ENCODE measurements at places on chromosomes 16 and 17.

DNA sequence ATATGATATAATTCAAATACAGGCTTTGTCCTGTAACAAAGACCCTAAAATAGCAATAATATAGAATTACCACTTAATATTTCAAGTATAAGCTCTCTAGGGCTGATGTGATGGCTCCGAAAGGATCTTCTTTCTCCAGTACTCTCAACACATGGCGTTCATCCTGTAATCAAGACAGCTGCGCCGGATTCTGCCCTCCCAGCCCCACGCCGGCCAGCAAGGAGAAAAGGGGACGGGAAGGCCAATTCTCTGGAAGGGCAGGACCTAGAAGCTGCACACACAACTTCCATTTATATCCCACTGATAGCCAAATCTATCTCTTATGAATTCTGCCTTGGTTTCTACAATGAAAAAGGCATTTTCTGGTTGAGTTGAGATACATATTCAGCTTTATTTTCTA lies 32.0 kb downstream of the CCDC182 start:
- DNase-seq = no peak

DNA sequence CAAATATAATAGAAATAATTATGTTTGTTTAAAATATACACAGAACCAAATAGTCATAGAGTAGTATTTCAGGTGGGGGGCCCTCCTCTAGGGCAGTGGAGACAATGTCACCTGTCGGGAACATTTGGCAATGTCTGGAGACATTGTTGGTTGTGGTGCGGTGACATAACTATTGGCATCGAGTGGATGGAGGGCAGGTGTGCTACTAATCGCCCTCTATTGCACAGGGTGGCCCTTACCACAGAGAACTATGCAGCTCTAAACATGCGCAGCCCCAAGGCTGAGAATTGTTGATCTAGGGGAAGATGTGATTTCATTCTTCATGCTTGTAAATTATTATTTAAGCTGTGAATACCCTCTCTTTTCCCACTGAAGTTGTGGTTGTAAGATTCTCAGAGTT lies 594.0 kb downstream of the WWOX start:
- DNase-seq = no peak

- DNase-seq = no peak
Observed at GRCh38 chr17:31015639-31016038, 44.8 kb downstream of the RNF135 start.

DNA sequence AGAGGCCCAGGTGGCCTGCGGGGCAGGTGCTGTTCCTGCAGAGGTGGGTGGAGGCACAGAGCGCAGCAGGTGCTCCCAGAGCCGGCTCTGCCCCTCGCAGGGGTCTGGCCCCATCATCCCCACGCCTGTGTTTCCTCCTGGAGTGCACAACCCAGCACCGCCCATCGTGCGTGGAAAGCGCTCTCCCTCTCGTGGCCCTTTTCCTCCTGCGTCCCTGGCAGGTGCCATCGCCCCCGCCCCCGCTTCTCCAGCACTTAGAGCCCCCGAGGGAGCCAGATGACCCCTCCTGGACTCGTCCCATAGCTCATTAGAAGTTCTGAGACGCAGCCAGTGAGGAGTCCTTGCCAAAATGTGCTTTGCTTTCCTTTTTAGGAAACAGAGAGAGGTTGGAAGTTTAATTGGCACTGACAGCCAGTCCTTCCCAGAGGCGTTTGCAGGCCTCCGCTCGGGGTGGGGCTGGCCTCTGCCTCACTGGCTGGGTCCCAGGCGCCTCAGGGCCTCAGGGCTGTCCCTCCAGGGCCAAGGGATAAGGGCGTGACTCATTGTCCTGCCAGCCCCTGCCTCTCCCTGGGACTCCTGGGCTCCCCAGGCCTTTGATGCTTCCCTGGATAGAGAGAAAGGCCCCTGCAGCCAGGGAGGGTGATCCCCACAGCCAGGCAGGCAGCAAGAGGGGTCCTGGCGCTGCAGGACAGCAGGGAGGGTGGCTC lies 32.2 kb upstream of the CHMP6 start:
- no peak for DNase-seq

DNA sequence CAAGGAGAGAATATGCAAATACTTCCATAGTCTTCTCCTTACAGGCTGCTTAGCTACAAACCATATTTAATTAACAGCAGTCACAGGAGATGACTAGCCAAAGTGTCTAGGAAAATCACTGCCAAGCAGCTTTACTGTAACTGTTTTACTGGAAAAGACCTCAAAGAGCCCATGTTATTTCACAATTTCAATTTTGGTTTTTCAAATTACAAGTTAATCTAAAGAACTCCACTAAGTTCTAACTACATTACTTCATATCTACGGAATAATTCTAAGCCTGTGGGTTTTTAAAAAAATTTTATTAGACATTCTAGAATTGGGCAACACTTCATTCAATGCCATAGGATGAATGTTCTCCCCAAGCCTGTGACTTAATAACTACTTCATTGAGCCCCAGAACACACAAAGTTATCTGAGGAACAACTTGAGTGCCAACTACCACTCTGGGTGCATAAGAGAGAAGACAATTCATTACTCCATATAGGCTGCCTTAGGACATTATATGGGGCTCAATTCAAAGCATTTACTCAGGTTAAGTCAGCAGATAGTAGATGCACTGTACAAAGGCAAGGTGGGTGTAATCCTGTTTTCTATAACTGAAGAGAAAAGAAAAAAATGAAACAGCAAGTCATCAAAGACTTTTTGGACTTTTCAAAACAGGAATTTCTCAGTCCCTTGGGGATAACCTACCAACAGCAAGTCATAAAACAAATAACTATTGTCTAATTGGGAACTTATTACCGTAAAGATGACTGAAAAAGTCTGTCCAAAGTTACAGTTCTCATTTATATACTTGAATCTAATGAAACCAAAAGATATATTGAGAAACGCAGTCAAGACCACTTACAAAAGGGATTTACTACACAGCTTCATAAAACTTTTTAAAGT lies 33.0 kb downstream of the STAT3 start:
- no peak for DNase-seq

GRCh38 chr16:65126845-65127624 lies 5.2 kb upstream of the CDH11 start:
- no peak for DNase-seq

DNA sequence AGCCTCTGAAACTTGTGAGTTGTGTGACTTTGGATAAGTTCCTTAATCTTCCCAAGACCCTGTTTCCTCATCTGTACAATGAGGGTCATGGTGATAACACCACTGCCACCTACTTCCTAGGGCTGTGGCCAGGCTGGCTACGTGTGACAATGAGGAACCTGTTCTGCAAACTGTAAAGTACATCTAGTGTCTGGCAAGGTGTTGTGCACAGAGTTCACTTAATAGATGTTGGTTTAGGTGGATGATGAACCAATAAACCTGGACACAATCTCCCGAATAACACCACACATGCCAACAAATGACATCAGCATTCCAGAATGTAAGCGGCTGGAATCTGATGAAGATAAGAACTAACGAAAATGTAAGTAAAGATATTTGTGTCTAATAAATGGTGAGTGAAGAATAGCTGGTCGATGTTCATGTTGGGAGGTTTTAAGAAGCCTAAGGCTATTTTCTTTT lies 82.3 kb downstream of the MARCHF10 start:
- DNase-seq = peak; percentile 40

Data from non-pigmented ciliary epithelial cell (primary cell).